GM23248 (cell line): ENCODE measurements at places on chromosomes 3 and 15. TPM values are rescaled to one million over a fixed set of nuclear protein-coding genes. Genes with fewer than 3 reads are reported as not detected.

The C3orf20 gene
- not detected in 2 replicates for polyA plus RNA-seq

The RPP14 gene
- 11.4 and 13.4 TPM in 2 replicates for polyA plus RNA-seq

The EOMES gene
- polyA plus RNA-seq = not detected in 2 replicates

The PTX3 gene
- 251 and 261 TPM in 2 replicates for polyA plus RNA-seq

The ITIH4 gene
- polyA plus RNA-seq = not detected in 2 replicates

The SLC51B gene
- polyA plus RNA-seq = not detected in 2 replicates

The GHSR gene
- polyA plus RNA-seq = not detected in 2 replicates

The CAMP gene
- not detected in 2 replicates for polyA plus RNA-seq

The PODXL2 gene
- polyA plus RNA-seq = 1.2 and 1.8 TPM in 2 replicates

The GOLGA6B gene
- polyA plus RNA-seq = not detected in 2 replicates

The STRC gene
- polyA plus RNA-seq = 0.08 TPM in 1 of 2 replicates, not detected in the other

The DPPA2 gene
- not detected in 2 replicates for polyA plus RNA-seq

The TMEM212 gene
- not detected in 2 replicates for polyA plus RNA-seq

The GPR160 gene
- polyA plus RNA-seq = 0.44 and 0.73 TPM in 2 replicates

The TM4SF18 gene
- polyA plus RNA-seq = not detected in 2 replicates

GRCh38 chr3:156593814-156594213 is 38.9 kb upstream of the SSR3 start:
- no peaks in the 10 kb centered on the region for H3K36me3 ChIP-seq
- peak overlapping the region; percentile 66 for H3K4me3 ChIP-seq
- no peak for DNase-seq
- no peaks in the 10 kb centered on the region for H3K27me3 ChIP-seq
- H3K4me1 ChIP-seq = peaks cover 9% of the 10 kb centered on the region; the same call in 1 of the 2 replicates

GRCh38 chr15:39338251-39338650 is 242.6 kb upstream of the THBS1 start:
- H3K27me3 ChIP-seq = no peaks in the 10 kb centered on the region
- H3K27ac ChIP-seq = no peak overlapping the region
- peaks cover 12% of the 10 kb centered on the region for H3K4me1 ChIP-seq
- no peak overlapping the region for H3K4me3 ChIP-seq
- no peak for DNase-seq
- no peaks in the 10 kb centered on the region for H3K36me3 ChIP-seq

DNA sequence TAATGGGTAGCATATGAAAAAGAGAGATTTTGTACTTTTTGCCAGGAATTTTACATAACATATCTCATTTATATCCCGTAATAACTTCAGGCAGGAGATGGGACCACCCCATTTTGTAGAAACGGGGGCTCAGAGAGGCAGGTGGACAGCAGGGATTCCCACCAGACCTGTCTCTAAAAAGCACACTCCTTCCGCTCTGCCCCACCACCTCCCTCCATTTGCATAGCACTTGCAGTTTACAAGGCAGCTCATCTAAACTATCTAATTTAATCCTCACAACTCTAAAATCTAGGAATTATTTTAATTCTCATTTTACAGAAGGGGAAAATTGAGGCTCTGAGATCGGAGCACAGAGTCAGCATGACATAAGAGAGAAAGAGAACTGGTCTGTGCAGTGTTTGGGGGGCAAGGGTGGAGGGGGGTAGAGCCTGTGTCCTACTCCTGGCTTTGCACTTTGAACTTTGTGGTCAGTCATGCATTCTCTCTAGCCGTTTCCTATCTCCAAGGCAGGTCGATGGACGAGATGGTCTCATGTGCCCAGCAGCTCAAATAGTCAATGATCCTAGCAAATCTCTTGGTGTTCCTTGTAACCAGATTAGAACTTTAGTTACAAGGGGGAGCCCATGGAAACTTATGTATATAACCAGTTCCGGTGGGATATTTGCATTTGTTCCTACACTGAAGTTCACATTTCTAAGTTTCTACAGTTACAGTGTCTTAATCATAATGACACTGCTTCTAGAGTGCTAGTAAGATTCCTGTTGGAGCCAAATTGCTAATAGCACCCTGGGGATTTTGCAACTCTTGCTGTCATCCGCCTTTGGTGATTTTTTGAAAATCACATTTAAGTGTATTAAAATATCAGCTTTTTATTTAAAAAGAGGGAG is 18.6 kb downstream of the CRYGS start:
- DNase-seq = no peak
- no peak overlapping the region for H3K27ac ChIP-seq
- H3K27me3 ChIP-seq = peaks cover 47% of the 10 kb centered on the region
- H3K4me3 ChIP-seq = no peak overlapping the region
- no peaks in the 10 kb centered on the region for H3K36me3 ChIP-seq

- peaks cover 14% of the 10 kb centered on the region for H3K36me3 ChIP-seq
- H3K27me3 ChIP-seq = no peaks in the 10 kb centered on the region
- DNase-seq = peak; percentile 98
- peak overlapping the region; percentile 88 for H3K27ac ChIP-seq
These were observed 40.5 kb upstream of the AP3B2 start for GRCh38 chr15:82749951-82750830.

DNA sequence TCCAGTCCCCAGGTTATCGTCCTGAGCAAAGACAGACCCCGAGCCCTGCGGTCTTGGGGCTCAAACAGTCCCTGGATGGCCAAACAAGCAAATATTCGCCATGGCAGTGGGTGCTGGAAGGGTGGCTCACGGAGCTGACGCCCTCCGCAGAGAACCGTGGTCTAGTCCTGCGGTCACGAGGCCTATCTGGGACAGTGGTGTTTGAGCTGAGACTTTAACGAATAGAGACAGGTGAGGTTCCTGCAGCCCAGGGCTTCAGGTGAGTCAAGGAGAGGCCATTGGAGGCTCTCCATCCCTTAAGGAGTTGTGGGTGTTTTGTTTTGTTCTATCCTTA is 399 bp upstream of the SUCLG2 start:
- no peaks in the 10 kb centered on the region for H3K36me3 ChIP-seq
- peak overlapping the region; percentile 91 for H3K27ac ChIP-seq

DNA sequence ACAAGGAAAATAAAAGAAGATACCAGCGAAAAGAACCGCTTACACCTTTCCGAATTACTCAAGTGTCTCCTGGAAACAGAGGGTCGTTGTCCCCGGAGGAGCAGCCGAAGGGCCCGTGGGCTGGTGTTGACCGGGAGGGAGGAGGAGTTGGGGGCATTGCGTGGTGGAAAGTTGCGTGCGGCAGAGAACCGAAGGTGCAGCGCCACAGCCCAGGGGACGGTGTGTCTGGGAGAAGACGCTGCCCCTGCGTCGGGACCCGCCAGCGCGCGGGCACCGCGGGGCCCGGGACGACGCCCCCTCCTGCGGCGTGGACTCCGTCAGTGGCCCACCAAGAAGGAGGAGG is 325 bp downstream of the ALCAM start:
- H3K4me3 ChIP-seq = peak overlapping the region; percentile 85
- no peaks in the 10 kb centered on the region for H3K27me3 ChIP-seq
- DNase-seq = peak; percentile 56
- no peaks in the 10 kb centered on the region for H3K36me3 ChIP-seq

DNA sequence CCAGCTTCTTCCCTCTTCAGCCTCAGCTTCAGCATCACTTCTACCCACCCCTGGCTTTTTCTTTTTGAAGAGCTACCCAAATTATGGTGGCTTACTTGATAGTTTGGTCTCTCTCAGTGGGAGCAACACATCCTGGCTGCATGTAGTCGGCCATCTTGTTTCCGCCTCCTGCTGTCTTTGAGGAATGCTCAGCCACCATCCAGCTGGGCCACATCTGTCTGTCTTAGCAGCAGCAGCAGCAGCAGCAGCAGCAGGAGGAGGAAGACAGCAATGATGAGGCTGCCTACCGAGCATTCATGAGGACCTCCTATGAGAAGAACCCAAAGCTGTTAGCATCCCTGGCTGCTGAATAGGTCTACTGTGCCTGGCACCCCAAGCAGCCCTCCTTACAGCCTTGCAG is 19.7 kb downstream of the IL16 start:
- H3K27me3 ChIP-seq = no peaks in the 10 kb centered on the region
- no peaks in the 10 kb centered on the region for H3K36me3 ChIP-seq
- H3K27ac ChIP-seq = no peak overlapping the region
- no peaks in the 10 kb centered on the region for H3K4me1 ChIP-seq

GRCh38 chr3:46935168-46935858 is 41.2 kb downstream of the CCDC12 start:
- peak overlapping the region; percentile 98 for H3K27ac ChIP-seq
- H3K4me1 ChIP-seq = peaks cover 57% of the 10 kb centered on the region
- 0 out of 2 replicates have a peak overlapping the region, but pooled peaks have one; percentile 20 for H3K4me3 ChIP-seq
- H3K36me3 ChIP-seq = no peaks in the 10 kb centered on the region

- no peaks in the 10 kb centered on the region for H3K36me3 ChIP-seq
- no peaks in the 10 kb centered on the region for H3K4me1 ChIP-seq
- peak overlapping the region; percentile 69 for H3K4me3 ChIP-seq
- DNase-seq = peak; percentile 49
- peaks cover 70% of the 10 kb centered on the region for H3K27me3 ChIP-seq
- no peak overlapping the region for H3K27ac ChIP-seq
These were observed 462 bp downstream of the IGDCC3 start for GRCh38 chr15:65377105-65377975.

- H3K27me3 ChIP-seq = no peaks in the 10 kb centered on the region
- no peak overlapping the region for H3K27ac ChIP-seq
- no peak for DNase-seq
These were observed 23.0 kb downstream of the CMTM7 start for GRCh38 chr3:32414522-32415202.

DNA sequence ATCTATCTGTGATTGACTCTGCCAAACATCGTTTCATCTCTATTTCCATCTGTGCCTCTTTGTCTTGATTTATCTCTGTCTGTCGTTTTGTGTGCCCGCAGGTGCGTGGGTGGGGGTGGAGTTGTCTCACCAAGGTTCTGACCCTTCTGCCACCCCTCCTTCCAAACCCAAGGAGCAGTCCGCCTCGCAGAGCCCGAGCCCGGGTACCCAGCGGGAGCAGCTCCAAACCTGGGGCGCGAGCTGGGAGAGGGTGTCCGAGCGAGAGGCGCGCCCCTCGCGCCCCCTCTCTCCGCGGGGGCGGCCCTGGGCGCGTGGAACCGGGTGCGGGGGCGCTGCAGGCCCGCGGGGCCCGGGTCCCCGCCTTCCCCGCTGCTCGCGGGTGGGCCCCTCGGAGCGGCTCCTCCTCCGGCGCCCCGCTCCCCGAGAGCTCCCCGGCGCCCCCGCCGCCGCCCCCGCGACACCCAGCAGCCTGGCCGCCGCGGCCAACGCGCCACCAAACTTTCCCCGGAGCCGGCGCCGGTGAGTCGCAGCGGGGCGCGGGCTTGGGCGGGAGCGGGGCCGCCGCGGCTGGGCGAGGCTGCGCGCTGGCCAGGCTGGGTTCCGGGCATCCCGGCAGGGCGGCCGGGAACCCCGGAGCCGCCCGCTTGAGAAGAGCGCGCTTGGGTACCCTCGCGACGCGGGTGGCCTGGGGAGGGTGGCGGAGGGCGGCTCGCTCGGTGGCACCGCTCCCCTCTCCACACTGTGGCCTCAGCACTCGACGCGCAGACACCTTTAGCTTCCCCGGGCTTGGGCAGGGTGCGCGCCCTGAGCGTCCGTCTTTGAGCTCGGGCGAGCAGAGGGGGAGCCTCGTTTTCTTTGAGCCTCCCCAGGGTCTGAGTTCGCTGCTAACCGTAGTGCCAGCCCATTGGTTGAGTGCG is at the start of gene HRH1:
Gene HRH1, plus strand, starts transcription at position 458 of the 917 bp plus-strand sequence. CDS start 104,545 bp downstream, outside the sequence.
- peaks cover 19% of the 10 kb centered on the region for H3K4me1 ChIP-seq
- no peaks in the 10 kb centered on the region for H3K36me3 ChIP-seq
- no peaks in the 10 kb centered on the region for H3K27me3 ChIP-seq
- peak within 1 kb of the TSS; percentile 84 for H3K4me3 ChIP-seq
- DNase-seq = peak; percentile 75
- H3K27ac ChIP-seq = peak within 1 kb of the TSS; percentile 58

DNA sequence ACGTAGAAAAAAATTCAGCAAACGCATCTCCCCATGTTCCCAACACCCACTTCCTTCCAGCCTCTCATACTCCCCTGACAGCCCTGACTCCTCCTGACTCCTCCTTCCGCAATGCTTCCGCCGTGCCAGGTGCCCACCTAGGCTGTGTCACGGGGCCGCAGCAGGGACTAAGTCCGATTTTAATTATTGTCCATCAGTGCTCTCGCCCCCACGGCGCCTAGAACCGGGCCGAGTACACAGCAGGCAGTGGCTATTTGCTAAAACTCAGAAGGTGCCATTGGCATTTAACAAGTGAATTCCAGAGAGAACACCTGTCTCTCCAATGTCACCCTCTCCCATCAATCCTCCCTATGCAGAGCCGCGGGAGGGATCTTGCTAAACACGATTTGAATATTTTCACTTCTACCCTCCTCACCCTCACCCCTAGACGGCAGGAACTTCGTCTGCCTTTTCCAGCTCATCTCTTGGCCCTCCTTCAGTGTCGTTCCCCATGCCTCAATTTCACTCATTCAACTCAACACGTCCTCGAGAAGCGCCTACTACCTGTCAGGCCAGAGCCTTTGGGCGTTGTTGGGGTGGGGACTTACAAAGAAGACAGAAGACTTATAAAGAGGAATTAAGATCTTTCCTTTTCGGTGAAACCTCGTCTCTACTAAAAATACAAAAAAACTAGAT is 11.5 kb upstream of the SHF start:
- H3K36me3 ChIP-seq = no peaks in the 10 kb centered on the region
- peak; percentile 47 for DNase-seq
- peak overlapping the region; percentile 97 for H3K27ac ChIP-seq
- H3K27me3 ChIP-seq = no peaks in the 10 kb centered on the region

DNA sequence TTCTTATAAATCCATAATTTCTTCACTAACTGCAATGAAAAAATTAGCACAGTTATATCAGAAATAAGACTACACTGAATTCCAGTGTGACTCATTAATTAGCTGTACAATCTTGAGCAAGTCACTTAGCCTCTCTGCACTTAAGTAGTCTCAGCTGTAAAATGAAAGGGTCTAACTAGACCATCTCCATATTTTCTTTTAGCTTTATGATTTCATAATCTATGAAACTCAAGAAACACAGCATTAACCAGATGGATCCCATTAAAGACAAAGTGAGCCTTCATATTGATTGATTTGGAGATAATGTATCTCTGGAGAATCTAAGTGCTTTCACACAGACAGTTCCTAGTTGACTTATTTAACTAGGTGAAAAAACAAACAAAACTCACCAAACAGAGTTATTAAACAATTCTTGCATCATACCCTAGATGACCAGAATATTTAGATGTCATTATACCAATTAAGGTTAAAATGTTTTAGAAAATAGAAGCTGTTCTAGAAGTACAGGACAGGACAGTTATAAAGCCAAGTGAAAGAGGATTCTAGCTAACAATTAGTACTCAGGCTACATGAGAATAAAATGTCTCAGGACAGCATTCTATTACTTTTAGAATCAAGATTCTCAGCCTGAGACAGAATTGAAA is 11.2 kb downstream of the CSNK1G1 start:
- peak; percentile 65 for DNase-seq
- H3K4me1 ChIP-seq = peaks cover 51% of the 10 kb centered on the region
- peak overlapping the region; percentile 49 for H3K4me3 ChIP-seq
- H3K27me3 ChIP-seq = no peaks in the 10 kb centered on the region
- peaks cover 5% of the 10 kb centered on the region; the same call in 1 of the 2 replicates for H3K36me3 ChIP-seq

- H3K36me3 ChIP-seq = no peaks in the 10 kb centered on the region
- DNase-seq = peak; percentile 83
- peak overlapping the region; percentile 89 for H3K27ac ChIP-seq
- H3K27me3 ChIP-seq = no peaks in the 10 kb centered on the region
- H3K4me3 ChIP-seq = no peak overlapping the region
- H3K4me1 ChIP-seq = peaks cover 58% of the 10 kb centered on the region
These were observed 45.7 kb downstream of the CHSY1 start for GRCh38 chr15:101206176-101206591.

GRCh38 chr3:42605546-42606173 is 5.2 kb downstream of the NKTR start:
- DNase-seq = peak; percentile 41
- H3K4me1 ChIP-seq = peaks cover 37% of the 10 kb centered on the region
- H3K27ac ChIP-seq = no peak overlapping the region
- H3K4me3 ChIP-seq = no peak overlapping the region

- no peak overlapping the region for H3K4me3 ChIP-seq
- no peaks in the 10 kb centered on the region for H3K27me3 ChIP-seq
- no peak for DNase-seq
- no peaks in the 10 kb centered on the region for H3K36me3 ChIP-seq
- H3K4me1 ChIP-seq = no peaks in the 10 kb centered on the region
- H3K27ac ChIP-seq = no peak overlapping the region
These were observed 21.9 kb upstream of the USP13 start for GRCh38 chr3:179630753-179631451.
